NCI-H1436 (cell line): ENCODE measurements at places on chromosomes 1 and 21.

DNA sequence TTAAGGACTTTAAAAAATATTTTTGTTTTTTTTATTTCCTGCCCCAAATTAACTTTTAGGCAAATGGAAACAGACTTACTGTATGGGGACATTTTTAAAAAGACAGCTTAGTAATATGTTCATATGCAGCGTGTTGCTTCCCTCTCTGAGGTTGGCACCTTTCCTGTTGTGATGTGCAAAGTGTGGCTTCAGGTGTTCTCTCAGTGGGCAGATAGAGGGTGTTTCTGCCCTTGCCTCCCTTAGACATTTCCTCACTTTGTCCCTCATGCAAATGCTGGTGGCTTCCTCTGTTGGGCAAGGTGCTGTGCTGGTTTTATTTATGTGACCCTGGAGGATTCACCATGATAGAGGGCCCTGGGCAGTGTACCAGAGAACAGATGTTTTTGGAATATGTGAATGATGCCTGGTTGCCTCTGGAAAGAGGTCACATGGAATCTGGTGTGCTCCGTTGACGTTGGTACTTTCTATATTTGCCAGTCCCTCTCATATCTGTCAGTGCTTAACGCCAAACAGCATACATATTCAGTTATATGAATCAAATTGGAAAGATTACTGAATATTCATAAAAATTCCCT, 123.5 kb downstream of the PATJ start:
- no peak for DNase-seq

DNA sequence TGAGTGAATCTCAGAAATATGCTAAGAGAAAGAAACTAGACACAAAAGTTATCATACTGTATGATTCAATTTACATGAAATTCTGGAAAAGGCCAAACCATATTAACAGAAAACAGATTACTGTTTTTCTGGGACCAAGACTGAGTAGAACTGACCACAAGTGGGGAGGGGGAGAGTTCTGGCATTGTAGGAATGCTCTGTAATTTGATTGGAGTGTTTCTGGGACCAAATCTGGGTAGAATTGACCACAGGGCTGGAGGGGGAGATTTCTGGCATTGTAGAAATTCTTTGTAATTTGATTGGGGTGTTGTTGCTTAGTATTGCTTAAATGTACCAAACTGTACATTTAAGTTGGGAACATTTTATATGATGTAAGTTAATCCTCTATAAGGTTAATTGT, 3.4 kb upstream of the OR10K1 start:
- DNase-seq, result no peak

DNA sequence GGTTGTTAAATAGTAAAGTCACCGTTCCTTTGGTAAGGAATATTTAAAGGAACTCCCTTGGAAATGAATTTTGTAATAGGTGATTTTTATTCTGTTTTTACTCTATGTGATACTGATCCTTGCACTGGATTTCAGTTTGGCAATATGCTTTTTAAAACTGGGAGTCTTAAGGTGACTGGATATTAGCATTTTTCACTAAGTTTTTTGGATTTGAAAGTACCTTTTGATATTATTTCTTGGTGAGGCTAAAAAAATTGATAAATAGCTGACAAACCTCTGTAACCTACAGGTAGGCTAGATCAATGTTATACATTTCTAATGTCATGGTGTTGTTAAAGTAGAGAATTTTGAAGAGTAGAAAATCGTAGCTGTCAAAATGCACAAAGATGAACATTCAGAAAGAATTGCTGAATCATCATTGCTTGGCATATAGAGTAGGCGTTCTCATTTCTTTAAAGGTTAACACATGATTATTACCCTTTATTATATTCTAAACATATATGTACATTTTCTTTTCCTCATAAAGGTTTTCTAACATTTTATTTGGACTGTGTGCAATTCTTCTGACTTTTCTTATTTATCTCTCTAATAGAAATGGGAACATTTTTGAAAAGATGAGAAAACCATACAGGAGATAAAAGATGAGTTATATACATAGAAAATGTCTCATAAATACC, 1.5 kb upstream of the DNAJB4 start:
- DNase-seq, result no peak

DNA sequence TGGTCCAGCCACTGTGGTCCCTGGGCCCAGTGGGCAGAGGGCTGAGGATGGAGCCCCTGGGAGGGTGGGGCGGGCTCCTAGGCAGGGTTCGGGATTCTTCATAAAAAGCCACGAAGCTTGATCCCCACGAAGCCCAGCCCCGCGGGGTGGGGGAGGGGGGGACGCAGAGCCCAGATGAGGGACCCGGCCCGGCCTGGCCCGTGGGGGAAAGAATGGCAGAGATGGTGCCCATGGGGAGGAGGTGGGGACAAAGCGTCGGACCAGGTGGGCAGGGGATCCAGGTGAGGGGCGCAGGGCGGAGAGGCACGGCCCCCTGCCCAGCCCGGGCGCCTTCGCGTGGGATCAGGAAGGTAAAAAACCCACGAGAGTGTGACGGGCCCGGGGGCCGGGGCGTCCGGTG, 6.0 kb upstream of the SMIM12 start:
- DNase-seq, result no peak

DNA sequence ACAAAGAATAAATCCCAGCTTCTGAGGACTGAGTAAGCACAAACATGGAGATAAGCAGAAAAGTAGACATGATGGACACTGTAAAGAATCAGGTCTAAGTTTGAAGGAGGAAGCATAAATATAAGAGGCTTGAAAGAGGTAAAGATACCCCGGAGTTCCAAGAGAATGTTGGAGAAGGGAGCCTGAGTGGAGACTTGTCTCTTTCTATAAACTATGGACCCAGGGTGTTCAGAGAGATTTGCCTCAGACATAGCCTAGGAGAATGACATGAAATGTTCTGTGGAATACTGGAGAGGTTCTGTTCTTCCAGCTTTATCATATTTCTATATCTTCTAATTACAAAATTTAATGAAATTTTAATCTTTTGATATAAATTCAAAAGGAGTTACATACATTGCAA, 554.3 kb upstream of the B3GALT2 start:
- no peak for DNase-seq

DNA sequence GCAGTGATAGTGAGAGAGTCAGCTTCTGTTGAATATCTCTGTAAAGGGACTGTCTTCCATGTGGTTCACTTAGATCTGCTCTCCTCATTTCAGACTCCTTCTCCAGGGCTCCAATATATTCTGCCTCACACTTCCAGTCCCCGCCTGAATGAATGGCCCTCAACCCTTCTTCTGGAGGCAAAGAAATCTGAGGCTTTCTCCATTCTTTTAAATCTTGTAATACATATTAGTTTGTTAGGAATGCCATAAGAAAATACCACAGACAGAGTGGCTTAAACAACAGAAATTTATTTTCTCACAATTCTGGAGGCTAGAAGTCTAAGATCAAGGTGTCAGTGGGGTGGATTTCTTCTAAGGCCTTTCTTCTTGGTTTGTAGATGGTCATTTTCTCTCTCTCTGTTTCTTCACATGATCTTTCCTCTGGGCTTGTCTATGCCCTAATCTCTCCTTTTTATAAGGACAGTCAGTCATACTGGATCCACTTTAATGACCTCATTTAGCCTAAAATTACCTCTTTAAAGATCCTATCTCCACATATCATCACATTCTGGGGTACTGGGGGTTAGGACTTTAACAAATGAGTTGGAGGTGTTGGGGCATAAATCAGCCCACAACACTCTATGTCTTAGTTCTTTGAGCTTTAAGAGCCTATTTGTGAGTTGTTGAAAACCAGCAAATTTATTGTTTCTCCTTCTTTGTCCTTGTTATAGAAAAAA, 128.5 kb upstream of the KCNK2 start:
- no peak for DNase-seq

GRCh38 chr1:74637296-74637695, 36.3 kb downstream of the ERICH3 start:
- no peak for DNase-seq

DNA sequence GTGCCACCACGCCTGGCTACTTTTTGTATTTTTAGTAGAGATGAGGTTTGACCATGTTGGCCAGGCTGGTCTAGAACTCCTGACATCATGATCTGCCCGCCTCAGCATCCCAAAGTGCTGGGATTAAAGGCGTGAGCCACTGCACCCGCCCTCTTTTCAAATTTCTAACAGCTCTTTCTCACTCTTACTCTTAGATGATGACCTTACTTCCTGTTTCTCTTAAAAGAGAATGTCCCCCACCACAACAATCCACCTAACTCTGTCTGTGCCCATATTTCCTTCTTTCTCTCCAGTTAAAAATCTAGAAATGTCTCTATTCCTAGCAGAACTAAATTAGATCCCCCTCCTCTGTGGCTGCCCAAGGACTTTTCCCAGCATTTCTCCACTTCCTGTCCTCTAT, 46.6 kb upstream of the RGS2 start:
- DNase-seq, result no peak

GRCh38 chr1:237888143-237888542, 2.6 kb downstream of the ZP4 start:
- no peak for DNase-seq

- no peak for DNase-seq
These were observed 865.1 kb upstream of the TMPRSS15 start for GRCh38 chr21:19268686-19269085.

DNA sequence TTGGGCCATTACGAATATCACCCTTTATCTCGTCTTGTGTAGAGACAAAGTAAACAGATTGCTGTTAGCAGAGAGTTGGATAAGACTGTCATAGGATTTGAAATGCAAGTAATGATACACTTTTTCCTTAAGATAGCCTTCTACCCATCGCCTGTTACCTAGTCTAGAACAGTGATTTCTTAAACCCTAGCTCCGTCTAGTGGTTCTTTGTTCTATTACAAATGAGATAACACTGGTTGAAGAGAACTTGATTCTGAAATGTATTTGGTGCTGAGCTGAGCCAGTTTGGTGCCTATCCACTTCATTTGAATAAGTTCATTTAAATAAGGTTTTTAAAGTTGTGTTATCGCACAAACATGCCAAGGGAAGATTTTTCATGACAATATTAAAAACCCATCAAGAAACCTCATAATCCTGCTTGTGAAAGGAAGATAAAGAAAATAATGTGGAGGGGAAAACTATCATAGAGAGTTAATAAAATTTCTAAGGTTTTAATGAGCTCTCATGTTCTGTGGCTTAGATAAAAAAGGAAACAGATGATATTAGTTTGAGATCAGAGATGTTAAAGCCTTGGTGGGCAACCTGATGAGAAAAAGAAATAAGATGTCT, 1.5 kb upstream of the KCNH1 start:
- DNase-seq, result peak; percentile 66

DNA sequence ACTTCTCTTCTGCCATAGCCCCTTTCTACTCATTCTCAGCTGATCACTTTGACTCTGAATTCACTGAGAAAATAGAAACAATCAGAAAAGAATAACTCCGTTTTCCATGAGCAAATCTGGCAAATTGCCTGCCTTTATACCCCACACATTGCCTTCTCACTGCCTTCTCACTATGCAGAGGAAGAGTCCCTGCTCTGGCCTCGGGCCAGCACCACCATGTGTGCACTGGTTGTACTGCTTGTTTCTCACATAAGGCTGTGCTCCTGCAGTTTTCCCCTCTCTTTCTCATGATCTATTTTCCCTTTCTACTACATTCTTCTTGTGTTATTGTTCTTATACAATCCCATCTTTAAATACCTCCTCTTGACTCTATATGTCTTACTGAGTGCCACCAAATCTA, 2.3 kb upstream of the HMGCS2 start:
- no peak for DNase-seq

DNA sequence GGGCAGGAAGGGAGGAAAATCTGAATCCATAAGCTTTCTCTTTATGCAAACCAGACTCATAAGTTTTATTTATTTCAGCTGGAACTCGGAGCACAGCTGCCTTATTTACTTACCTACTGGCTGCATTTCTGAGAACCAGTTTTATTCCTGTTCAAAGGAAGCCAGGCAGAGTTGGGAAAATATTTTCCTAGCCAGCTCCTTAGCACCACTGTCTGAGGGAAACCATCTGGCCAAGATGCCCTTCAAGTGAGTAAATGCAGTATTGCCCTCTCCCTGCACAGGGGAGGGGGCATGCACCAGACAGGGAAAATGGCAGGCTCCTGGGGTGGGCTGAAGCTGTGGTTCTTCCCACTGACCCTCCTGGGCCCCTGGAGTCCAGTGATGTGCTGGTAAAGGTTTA, 28.9 kb upstream of the FMOD start:
- DNase-seq, result no peak

DNA sequence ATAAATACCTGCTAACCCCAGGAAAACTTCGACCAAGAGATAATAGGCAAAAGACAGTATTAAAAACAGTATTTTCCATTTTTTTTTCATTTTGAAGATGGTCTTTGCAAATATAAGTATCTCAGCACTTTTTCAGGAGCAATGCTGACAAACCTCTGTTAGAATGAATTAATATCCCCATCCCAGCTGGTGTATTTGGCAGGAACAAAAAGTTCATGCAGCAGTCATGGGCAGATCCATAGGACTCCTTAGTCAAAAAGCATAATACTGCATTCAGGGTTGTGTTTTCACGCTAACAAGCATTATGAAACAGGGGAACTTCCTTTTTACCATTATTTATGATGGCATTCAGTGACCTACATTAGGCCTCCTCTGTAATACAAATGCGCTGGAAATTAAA, 344.0 kb downstream of the ST6GALNAC3 start:
- no peak for DNase-seq

GRCh38 chr1:217253351-217253750, 377.5 kb downstream of the GPATCH2 start:
- no peak for DNase-seq

- no peak for DNase-seq
These were observed 106.7 kb upstream of the ETS2 start for GRCh38 chr21:38699048-38699447.

GRCh38 chr1:23475134-23475628, 8.8 kb downstream of the ASAP3 start:
- DNase-seq, result no peak

DNA sequence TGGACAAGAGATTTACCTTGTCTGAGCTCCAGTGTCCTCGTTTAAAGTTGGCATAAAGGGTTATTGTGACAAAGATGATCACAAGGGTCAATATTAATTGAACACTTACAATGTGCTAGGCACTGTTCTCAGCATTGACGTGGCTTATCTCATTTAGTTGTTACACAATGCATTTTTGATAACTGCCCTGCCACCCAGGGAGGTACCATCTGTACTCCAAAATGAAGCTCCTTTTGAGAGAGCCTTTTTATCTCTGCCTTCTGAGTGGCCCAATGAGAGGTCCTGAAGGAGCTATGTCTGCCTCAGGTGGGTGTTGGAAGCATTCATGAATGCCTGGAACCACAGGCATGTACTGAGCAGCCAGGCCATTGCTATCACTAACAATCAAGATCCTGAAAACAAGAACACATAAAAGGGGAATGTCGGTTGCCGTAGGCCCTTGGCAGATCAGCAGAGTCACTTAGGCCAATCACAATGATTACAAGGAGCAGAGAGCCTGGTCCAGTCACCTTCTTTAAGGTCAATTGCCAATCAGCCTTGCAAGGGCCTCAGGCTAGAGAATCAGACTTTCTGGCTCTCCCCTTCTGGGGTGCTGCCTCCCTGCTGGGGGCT, 78.5 kb downstream of the NMNAT2 start:
- DNase-seq, result no peak

DNA sequence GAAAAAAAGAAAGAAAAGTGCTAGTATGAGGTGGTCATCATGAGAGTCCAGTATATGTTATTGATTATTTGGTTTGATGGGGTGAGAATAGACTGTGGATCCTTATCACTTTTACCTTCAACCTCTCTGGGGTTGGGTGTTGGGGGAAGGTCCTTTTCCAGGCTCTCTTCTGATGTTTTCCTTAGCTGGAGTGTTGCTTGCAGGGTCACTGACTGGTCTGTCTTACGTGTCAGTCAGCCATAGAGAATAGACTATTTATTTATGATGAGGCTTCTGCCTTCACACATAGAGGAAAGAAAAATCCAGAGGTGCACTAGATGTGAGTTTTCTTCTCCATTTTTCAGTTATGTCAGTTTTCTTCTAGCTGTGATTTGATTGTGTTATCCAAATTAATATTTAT, 36.5 kb downstream of the MAP3K21 start:
- DNase-seq, result no peak

- DNase-seq, result no peak
These were observed 43.0 kb upstream of the RAP1A start for GRCh38 chr1:111576547-111576946.
